Omental fat pad (tissue), 4 donors: ENCODE measurements at places on chromosomes 12 and 14. TPM values are rescaled to one million over a fixed set of nuclear protein-coding genes. Genes with fewer than 3 reads are reported as not detected.

Gene VDR
- 6.8 TPM for total RNA-seq

Gene LRP1-AS
- not detected for total RNA-seq

Gene SLCO1C1
- total RNA-seq, result 0.48 TPM

- no peak for DNase-seq
Measured at GRCh38 chr12:127670796-127671195, 596.2 kb upstream of the TMEM132C start.

DNA sequence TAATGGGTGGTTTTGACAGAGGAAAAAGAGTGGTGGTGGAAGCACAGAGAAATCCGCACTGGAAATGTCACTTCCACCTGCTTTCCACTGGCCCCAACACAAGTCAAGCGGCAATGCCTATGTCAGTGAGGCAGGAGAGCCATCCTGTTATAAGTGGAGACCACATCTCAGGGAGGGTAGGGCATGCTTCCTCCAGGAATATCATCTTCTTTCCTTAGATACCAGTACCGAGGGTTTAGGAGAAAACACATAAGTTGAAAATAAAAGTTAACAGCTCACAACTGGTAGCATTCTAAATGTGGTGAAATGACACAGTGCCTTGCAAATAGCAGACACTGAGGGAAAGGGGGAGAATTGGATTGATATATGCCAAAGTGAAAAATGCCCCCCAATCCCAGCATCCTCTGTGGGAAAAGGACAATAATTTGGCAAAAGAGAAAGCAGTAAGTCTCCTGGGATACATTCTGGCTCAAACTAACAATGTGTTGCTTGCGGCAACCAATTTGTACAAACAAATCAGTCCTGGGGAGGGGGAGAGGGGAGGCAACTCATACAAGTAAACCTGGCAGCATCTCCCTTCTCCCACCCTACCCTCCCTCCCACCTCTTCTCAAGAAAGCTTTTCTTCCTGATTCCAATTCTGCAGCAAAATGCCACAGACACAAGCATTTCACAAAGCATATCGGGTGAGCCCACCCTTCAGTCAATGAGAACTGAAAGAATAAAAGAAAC is 57.1 kb downstream of the STON2 start:
- DNase-seq, result no peak

Gene ASB2
- 0.36 TPM for total RNA-seq
